Aorta (tissue), 5 donors: ENCODE measurements at places on chromosomes 4 and X. TPM values are rescaled to one million over a fixed set of nuclear protein-coding genes. Genes with fewer than 3 reads are reported as not detected.

Gene MTTP
- total RNA-seq: 0.48 TPM

- DNase-seq: no peak
Observed at GRCh38 chr4:82382751-82383150, 9.0 kb upstream of the HNRNPD start.

Gene USP17L5
- total RNA-seq: not detected

Gene CXCL10
- total RNA-seq: 2.6 TPM

Gene SYP
- 2.4 TPM for total RNA-seq

DNA sequence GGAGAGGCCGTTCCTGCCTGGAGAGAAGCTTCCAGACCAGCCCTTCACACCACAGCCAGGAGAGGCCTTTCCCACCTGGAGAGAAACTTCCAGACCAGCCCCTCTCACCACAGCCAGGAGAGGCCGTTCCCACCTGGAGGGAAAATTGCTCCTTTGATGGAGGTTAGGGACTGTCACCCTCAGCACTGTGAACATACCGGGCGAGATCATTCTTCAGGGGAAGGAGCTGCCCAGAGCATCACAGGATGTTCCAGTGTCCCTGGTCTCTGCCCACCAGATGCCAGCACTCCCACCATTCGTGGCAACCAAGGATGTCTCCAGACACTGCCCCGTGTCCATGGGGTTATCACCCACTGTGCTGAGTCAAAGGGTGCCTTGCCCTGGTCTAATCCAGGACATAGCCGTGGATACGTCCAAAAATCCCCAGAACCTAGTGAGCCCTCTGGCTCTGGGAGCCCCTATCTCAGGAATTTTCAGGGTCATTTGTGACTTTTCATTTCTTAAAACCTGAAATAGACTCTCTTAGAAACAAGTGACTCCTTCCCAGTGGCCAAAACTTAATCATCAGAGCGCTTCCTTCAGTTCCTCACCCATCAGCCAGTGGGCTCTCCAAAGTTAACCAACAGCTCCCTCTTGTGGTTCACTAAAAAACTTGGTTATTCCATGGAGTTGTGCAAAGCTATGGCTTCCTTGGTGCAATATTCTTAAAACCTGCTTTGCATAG is 80.2 kb downstream of the CRMP1 start:
- no peak for DNase-seq

DNA sequence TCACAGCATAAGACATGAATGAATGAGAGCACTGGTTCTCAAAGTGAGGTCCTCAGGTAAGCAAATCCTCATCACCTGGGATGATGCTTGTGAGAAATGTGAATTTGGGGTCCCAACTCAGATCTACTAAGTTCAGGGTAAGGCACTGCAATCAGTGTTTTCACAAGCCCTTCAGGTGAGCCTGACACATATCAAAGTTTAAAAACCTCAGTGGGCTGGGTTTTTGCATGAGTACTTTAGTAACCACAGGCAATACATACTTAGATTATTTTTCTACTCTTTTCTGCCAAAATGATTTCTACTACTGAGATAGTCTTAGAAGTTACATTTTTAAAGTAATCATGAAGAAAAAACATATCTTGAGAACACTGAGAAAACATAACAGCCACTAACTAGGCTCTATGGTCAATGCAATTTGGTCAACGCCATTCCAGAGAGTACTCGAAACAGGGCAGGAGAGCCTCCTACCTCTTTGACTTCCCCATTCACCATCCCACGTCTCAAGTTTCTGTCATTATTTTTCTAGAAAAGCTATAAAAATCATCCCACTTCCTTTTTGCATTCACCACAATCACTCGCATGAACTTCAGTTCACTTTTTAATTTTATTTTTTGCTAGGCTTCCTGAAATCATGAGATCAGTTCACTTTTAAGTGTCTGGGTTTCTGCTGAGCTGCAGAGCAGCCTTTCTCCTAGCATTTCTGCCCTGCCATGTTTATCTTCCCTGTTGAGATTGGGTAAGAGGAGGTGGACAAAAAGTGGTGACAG is 73.8 kb downstream of the MFAP3L start:
- no peak for DNase-seq

GRCh38 chrX:41558531-41558930 is 111.4 kb downstream of the NYX start:
- DNase-seq: no peak

- DNase-seq: no peak
Observed at GRCh38 chr4:145829629-145830395, 108.8 kb downstream of the ZNF827 start.

GRCh38 chr4:121861426-121861825 is 8.8 kb downstream of the BBS7 start:
- DNase-seq: no peak

Gene PCDH18
- total RNA-seq: 17.2 TPM

DNA sequence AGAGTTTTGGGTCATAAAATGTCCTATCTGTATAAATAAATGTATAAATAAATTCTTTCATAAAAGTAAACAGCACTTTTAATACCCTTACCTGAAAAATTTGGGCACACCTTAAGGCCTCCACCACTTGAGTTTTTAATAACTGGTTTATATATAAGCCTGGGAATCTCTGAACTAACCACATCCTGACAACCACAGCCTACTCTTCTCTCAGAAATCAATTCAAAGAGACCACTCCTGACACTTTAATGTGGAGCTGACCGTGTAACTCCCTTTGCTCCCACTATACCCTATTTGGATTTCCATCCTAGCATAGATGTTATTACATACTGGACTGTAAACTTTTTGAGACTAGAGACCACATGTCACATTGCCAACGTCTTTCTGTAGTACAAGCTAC is 3.5 kb downstream of the FBXL5 start:
- DNase-seq: no peak

GRCh38 chrX:119130911-119131310 is 3.3 kb upstream of the KIAA1210 start:
- DNase-seq: no peak

Gene SMIM10L2A
- 0.42 TPM for total RNA-seq

- DNase-seq: no peak
Observed at GRCh38 chr4:149095811-149096210, 653.6 kb upstream of the NR3C2 start.

GRCh38 chrX:13719192-13719856 is 15.1 kb downstream of the TRAPPC2 start:
- DNase-seq: no peak

GRCh38 chrX:56069299-56069931 is 162.7 kb upstream of the KLF8 start:
- peak; percentile 19 for DNase-seq
